ENCODE measurements at places on chromosomes 3 and 15. TPM values are rescaled to one million over a fixed set of nuclear protein-coding genes. Genes with fewer than 3 reads are reported as not detected.

The ANKRD34C gene
- 0.04 TPM for polyA plus RNA-seq

The SERPINI2 gene
- 1.1 TPM for polyA plus RNA-seq

The SCAANT1 gene
- not detected for polyA plus RNA-seq

The PCOLCE2 gene
- polyA plus RNA-seq, result 4.9 TPM

The CGNL1 gene
- polyA plus RNA-seq, result 69.8 TPM

The TGM4 gene
- polyA plus RNA-seq, result 0.11 TPM

The SLC15A2 gene
- polyA plus RNA-seq, result 13.6 TPM

The ZNF621 gene
- polyA plus RNA-seq, result 22.9 TPM

The HHATL gene
- 0.35 TPM for polyA plus RNA-seq

The FYTTD1 gene
- 111 TPM for polyA plus RNA-seq

The GADL1 gene
- 2.6 TPM for polyA plus RNA-seq

The UMPS gene
- 48.9 TPM for polyA plus RNA-seq

The GOLGA8T gene
- not detected for polyA plus RNA-seq

The CHL1 gene
- polyA plus RNA-seq, result 20.4 TPM

The PARP9 gene
- polyA plus RNA-seq, result 16.9 TPM

The COL8A1 gene
- polyA plus RNA-seq, result 7.8 TPM

The CACNA2D3 gene
- polyA plus RNA-seq, result 1.6 TPM

The GP5 gene
- polyA plus RNA-seq, result 0.47 TPM

The HRG gene
- polyA plus RNA-seq, result 2.8 TPM

The CCK gene
- 0.11 TPM for polyA plus RNA-seq

The UBE2Q2 gene
- polyA plus RNA-seq, result 55.8 TPM

The CASR gene
- polyA plus RNA-seq, result 24.8 TPM

The ACTC1 gene
- polyA plus RNA-seq, result 4.1 TPM

The SOX14 gene
- not detected for polyA plus RNA-seq

Data from right renal cortex interstitium (tissue), 3 donors.